ENCODE measurements at places on chromosomes 5 and 9. TPM values are rescaled to one million over a fixed set of nuclear protein-coding genes. Genes with fewer than 3 reads are reported as not detected.

DNA sequence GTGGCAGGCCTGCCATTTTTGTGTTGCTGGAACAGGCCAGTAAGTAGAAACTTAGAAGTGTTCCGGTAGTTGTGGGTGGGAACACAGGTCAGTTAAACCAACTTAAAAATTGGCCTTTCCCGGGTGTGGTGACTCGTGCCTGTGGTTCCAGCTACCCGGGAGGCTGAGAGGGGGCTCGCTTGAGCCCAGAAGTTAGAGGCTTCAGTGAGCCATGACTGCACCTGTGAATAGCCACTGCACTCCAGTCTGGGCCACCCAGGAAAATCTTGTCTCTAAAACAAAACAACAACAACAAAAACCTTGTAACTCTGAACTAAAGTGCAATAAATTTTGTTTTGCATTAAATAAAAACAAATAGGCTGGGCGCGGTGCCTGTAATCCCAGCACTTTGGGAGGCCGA is 1.4 kb upstream of the NHP2 start:
- H3K27me3 ChIP-seq: no peaks in the 10 kb centered on the region
- DNase-seq: no peak
- H3K4me1 ChIP-seq: peaks cover 17% of the 10 kb centered on the region
- no peak overlapping the region for H3K4me3 ChIP-seq
- H3K27ac ChIP-seq: no peak overlapping the region
- H3K36me3 ChIP-seq: no peaks in the 10 kb centered on the region

- no peaks in the 10 kb centered on the region for H3K36me3 ChIP-seq
- H3K27ac ChIP-seq: no peak overlapping the region
- H3K4me1 ChIP-seq: no peaks in the 10 kb centered on the region
- no peak for DNase-seq
Observed at GRCh38 chr9:129687391-129687790, 21.9 kb downstream of the PRRX2 start.

GRCh38 chr5:117336208-117336607 is 761.6 kb upstream of the SEMA6A start:
- no peaks in the 10 kb centered on the region for H3K36me3 ChIP-seq
- no peak for DNase-seq
- H3K27me3 ChIP-seq: no peaks in the 10 kb centered on the region
- H3K27ac ChIP-seq: no peak overlapping the region

The PCDHB4 gene
- total RNA-seq: 4.3 TPM

The NOTCH1 gene
- total RNA-seq: 102 TPM

DNA sequence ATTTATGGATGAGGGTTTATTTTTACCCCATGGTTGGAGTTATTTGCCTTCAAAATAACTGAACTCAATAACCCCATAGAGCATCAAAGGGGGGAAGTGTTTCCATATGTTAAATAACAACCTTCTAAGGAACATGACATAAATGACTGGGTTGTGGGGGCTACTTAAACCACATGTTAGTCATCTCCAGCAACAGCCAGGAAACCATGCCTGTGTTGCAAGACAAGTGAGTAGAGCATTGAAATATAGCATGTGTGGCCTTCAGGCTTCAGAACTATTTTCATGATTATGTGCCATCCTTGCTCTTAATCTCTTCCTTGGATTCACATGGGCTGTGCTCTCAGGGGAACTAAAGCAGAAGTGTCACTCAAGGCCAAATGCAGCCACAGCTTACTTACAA is 431.2 kb downstream of the AGTPBP1 start:
- no peaks in the 10 kb centered on the region for H3K36me3 ChIP-seq
- H3K27ac ChIP-seq: no peak overlapping the region

Measured in left lung (tissue), 14 donors.